ENCODE measurements at places on chromosomes 16 and 17.

- no peak for ATAC-seq
Observed at GRCh38 chr16:46908540-46909372, 24.6 kb downstream of the GPT2 start.

DNA sequence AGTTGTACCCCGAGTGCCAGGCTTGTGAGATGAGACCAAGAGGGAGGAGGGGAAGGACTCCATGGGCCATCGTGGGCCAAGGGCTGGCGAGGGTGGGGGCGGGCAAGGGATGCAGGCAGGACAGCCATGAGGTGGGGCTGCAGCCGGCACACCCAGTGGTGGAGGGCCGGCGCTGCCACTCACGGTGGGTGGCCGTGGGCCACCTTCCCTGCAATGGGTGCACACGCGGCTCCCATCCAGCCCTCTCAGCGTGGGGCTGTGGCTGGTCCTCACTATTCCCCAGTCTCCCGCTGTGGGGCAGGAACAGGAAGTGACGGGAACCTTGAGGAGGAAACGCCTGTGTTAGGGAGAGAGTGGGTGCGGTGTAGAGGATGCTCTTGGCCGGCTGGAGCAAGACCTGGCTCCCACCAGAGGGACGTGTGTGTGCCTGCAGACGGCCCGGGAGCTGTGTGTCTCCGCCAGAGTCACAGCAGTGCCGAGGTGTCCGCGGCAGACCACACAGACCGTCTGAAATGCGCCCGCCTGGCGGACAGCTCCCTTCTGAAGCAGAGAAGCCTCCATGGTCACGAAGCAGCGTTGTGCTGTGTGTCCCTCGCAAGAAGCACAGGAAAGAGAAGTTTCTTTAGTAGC lies 23.6 kb downstream of the CIBAR2 start:
- ATAC-seq = no peak

GRCh38 chr17:81386141-81386645 lies 9.1 kb upstream of the BAHCC1 start:
- no peak for ATAC-seq

GRCh38 chr17:13476720-13477119 lies 125.0 kb downstream of the HS3ST3A1 start:
- ATAC-seq = no peak

- ATAC-seq = peak; percentile 32
Observed at GRCh38 chr17:79548116-79548515, 62.7 kb downstream of the RBFOX3 start.

GRCh38 chr16:71637398-71637797 lies 11.4 kb downstream of the MARVELD3 start:
- ATAC-seq = no peak

- ATAC-seq = no peak
Observed at GRCh38 chr17:66951605-66951953, 12.9 kb upstream of the CACNG4 start.

GRCh38 chr16:54320697-54321340 lies 34.2 kb upstream of the IRX3 start:
- ATAC-seq = no peak

DNA sequence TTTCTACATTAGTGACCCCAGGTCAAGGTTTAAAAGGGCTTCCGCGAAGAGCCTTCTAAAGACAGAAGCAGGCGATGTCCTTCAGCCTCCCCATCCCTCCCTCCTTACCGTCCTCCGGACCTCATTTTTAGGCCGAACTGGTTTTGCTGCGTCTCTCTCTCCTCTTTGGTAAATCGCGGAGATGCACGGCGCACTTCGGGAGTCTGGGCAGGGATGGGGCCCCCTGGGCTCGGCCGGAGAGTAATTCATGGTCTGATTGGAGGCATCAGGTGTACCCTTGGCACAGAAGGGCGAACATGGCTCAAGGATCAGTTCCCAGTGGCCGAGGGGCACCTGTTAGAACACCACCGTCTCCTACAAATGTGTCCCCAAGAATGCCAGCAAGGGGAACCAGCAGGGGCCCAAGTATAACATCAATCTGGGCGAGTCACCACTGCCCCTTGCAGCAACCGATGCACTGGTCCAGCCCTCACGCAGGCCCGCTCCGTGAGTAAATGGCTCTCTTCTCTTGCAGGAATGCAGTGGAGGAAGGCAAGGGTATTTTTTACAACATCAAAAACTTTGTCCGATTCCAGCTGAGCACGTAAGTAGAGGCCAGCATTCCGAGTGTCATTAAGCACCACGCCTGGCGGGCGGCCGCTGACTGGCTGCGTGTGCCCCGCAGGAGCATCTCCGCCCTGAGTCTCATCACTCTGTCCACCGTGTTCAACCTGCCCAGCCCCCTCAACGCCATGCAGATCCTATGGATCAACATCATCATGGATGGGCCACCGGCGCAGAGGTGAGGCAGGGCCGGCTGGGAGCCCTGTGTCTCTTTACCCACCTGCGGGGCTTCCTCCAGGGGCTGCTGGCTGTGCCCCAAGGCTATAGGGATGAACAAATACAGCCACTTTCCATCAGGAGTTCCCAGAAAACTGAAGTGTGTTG lies 45.6 kb downstream of the MEAK7 start:
- ATAC-seq = no peak

- no peak for ATAC-seq
Observed at GRCh38 chr17:8776881-8777280, 18.5 kb upstream of the SPDYE4 start.

- no peak for ATAC-seq
Observed at GRCh38 chr16:80161799-80162739, 378.7 kb upstream of the DYNLRB2 start.

- ATAC-seq = no peak
Observed at GRCh38 chr17:2190014-2190413, 113.6 kb downstream of the SMG6 start.

DNA sequence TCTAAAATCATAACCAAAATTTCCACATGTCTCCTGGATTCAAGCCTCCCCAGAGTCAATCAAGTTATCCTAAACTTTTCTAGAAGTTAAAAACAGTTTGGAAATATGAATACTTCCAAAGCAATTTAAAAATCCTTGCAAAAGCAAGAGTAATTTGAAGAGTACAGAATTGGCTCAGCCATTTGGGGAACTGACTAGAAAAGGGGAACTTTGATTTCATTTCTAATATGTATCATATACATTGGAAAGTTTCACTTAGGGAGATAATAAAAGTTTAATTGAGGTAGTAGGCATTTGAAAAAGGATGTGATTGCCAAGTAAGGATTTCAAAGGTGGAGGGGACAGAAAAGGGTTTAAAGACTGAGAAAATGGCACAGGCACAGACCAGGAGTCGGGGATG lies 9.0 kb upstream of the SLFN12L start:
- no peak for ATAC-seq

All from stimulated activated memory B cell treated with anti-CD40 and anti-IgM and Interleukin-4, amounts not matched to agents 10 μg/mL and 1 μg/mL and 100 μg/mL, for 72 hours (primary cell).